ENCODE measurements at places on chromosomes 3 and 15.

DNA sequence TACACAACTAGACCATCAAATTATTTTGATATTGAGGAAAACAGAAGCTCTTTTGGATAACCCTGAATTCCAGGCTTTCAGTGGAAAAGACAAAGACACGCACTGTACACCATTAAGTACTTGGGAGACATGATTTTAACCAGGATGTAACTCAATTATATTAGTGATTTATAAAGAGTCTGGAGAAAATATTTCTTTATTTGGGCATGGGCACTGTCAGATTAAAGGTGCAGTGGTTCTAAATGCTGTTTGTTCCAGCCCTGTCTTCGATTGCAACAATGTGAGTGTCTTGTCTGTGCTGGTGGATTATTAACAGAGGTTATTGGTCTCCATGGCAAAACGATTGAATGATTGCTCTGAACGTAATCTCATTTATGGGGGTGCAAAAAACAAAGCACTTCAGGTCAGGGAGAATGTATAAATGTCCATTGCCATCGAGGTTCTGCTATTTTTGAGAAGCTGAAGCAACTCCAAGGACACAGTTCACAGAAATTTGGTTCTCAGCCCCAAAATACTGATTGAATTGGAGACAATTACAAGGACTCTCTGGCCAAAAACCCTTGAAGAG is at the start of gene TM4SF4:
Gene TM4SF4 (plus strand): TSS at position 448 of the 568 bp plus-strand sequence. CDS start 181 bp downstream, outside the sequence.
- DNase-seq = no peak

DNA sequence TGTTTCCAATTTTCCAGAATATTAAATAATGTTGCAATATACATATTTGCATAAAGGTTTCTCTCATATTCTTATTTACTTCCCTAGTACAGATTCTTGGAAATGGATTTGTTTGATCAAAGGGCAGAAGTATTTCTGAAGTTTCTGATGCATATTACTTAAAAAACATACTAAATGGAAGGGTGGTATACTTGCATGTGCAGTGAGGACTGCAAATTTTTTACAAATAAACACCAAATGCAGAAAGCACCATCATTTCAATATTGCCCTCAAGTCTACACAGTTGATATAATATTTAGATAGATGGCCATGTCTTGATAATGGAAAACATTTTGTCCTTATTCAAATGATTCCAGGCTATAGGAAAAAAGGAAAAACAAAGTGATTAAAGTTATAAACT is 12.3 kb downstream of the TM4SF18 start:
- no peak for DNase-seq

- no peak for DNase-seq
Observed at GRCh38 chr3:65761446-65762234, 277.1 kb downstream of the MAGI1 start.

DNA sequence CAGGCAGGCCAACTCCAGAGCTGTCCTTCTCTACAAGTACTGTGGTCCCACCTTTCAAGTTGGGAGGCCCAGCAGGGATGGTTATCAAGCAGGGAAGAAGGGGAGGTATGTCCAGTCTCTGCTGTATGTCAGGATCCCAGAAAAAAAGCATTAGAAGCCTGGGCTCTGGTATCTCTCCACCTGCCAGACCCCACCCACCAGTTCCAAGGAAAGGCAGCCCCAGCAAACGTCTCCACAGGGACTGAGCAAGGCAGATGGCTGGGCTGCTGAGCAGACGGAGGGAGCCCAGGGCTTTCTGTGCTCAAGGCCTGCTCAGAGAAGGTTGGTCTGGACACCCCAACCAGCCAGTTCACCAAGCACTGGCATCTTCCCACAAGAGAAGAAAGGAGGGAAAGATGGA is 287.8 kb downstream of the XXYLT1 start:
- DNase-seq = no peak

- DNase-seq = no peak
Observed at GRCh38 chr15:48318131-48318530, 13.1 kb upstream of the DUT start.

DNA sequence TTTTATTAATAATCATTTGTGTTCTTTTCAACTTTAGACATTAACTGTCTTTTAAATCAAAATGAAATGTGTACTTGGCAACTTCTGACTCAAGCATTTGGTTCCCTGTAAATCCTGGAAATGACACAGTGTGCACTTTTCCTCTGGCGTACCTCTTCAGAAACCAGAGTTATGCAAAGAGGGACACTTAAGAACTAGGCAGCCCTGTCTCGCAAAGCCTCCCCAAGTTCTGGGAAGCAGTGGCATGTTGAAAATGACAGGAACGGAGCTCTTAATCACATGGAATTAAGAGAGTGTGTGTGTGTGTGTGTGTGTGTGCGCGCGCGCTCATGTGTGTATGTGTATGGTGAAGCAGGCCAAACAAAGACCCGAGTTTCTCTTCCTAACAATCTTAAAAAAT is 707.4 kb downstream of the MECOM start:
- DNase-seq = no peak

DNA sequence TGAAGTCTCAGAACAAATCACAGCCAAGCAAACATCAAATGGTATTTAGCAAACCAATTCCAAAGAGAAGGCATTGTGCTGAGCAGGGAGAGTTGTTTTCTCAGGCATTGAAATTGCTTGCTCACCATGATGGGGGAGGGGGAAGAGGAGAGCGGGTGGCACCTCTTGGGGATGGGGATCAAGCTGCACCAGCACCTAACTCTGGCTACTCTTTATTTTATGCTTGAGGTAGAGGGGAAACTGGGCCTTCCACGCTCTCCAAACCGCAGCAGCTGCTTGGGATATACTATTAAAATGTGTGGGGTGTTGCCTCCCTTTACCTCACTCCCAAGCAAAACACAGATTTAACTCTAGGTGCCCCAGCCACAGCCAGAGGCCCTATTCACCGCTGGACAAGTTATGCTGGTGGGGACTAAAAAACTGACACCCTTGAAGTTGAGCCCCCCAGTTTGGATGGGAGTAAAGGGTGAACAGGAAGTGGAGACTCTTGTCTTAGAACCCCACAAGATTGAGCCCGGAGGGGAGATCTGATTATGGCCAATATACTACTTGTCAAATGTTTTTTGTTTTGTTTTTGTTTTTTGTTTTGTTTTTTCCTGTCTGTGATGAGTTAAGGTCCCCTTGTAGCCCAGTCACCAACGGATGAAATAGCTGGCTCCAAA is 5.0 kb upstream of the FOXB1 start:
- DNase-seq = no peak

- no peak for DNase-seq
Observed at GRCh38 chr15:67023517-67024313, 41.7 kb upstream of the SMAD3 start.

GRCh38 chr15:61527836-61528580 is 298.9 kb upstream of the RORA start:
- no peak for DNase-seq

DNA sequence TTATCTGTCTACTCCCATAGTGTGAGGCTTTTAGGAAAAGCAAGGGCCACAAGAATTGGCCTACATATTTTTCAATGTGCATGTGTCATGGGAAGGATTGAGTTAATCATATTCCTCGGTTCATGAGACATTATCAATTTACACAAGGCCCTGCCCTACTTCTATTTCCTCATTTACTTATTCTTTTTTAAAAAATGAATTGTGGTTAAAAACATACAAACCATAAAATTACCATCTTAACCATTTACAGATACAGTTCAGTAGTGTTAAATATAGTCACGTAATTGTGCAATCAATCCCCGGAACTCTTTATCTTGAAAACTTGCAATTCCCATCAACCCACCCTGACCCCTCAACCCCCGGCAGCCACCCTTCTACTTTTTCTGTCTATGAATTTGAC is 284.0 kb upstream of the GADL1 start:
- no peak for DNase-seq

GRCh38 chr3:54225841-54226528 is 103.6 kb downstream of the CACNA2D3 start:
- no peak for DNase-seq

GRCh38 chr15:101264011-101264410 is 12.2 kb upstream of the CHSY1 start:
- no peak for DNase-seq

DNA sequence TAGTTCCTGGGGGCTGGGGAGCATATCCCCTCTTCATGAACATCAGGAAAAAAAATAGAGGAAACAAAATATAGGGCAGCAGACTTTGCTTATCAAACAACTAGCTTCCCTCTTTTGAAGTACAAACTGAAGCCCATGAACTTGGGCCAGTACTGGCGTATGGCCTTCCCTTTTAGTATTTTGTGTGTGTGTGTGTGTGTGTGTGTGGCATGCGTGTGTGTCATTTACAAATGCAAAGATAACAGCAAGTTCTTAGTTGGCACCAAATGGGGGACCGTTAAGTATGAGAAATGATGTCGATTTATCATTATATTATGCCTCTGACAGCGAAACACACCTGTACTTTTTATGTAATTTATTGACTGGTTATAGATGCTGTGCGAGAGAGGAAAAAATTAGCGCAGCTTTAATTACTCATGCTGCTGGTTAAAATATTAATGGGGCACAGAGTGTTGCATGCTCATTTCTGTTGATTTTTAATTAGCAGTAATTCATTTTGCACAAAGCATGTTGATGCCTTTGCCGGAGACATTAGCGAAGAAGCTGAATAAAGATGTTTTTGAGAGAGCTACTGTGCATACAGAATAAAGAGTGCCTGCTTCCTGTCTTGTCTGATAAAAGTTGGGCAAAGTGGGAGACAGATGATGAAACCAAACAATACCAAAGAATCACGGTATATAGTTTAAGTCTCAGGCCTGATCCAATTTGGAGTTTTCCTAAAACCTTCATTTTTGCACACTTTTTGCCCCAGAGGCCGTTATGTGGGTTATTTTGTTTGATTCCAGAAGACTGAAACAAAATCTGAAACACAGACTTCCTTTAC is 297.1 kb downstream of the SATB1 start:
- DNase-seq = no peak

DNA sequence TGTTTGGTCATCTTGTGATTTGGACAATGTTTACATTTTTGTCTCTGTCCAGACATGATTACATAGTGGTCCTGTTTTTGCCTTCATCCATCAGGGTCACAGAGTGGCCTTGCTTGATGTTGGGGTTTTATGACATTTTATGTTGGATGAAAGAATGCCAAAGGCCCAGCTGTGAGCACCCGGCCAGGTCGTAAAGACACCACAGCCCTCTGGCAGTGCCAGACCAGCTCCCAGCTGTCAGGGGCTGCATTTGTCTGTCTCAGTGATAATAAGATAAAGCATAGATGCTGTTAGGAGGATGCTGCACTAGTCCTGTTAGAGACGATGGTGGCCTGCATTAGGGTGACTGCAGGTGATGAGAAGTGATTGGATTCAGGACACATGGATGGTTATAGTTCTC is 117.5 kb downstream of the FAM174B start:
- DNase-seq = no peak

DNA sequence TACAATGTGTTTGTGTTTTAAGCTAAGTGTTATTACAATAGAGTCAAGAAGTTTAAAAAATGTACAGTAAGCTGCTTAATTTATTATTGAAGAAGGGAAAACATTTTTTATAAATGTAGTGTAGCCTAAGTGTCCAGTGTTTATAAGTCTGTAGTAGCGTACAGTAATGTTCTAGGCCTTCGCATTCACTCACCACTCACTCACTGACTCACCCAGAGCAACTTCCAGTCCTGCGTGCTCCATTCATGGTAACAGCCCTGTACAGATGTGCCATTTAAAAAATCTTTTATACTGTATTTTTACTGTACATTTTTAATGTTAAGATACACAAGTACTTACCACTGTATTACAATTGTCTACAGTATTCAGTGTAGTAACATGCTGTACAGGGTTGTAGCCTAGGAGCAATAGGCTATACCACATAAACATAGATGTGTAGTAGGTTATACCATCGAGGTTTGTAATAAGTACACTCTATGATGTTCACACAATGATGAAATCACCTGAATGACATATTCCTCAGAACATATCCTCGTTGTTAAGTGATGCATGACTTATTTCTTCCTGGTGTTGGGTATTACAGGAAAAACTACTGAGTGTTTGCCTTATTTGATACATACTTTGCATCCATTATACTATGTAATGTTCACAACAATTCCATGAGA is 156.6 kb upstream of the NUDT16 start:
- no peak for DNase-seq

- DNase-seq = no peak
Observed at GRCh38 chr3:193711166-193711485, 118.1 kb downstream of the OPA1 start.

- DNase-seq = no peak
Observed at GRCh38 chr3:23254282-23254681, 51.2 kb downstream of the UBE2E2 start.

GRCh38 chr3:82143661-82144412 is 382.4 kb upstream of the GBE1 start:
- no peak for DNase-seq

DNA sequence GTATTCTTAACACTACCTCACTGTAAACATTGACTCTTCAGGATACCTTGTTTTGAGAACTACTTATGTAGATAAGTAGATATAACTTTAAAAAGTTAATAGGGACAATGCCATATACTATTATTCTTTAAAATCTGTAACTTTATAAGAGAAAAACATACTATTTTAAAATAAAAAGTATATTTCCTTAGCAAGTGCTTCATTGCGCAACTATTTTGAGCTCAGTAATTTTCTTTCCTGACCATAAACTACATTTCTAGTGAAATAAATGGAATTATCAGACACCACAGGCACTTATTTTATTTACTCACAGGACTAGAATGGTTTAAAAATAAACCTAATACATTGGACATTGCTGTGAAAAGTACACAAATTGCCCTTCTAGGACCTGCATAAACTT is 764.4 kb upstream of the LMCD1 start:
- no peak for DNase-seq

GRCh38 chr3:182726258-182727142 is 66.8 kb upstream of the ATP11B start:
- no peak for DNase-seq

DNA sequence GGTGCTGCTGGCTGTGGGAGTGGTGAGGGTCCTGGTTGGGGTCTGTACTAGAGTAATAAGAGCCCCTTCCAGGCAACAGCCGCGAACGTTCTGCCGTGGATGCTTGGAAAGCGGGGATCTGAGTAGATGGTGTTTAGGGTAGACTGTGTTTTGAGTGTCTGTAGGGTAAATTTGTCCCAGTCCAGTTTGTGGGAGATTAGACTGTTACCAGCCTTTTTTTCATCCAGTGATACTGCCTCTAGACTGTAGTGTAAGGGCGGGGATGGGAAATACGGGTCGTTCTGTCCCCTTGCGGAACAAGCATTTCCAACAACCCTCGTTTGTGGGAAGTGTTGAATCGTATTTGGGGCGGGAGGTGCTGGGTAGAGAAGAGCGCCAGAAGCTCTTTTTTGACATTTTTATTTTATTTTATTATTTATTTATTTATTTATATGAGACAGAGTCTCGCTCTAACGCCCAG is 424 bp downstream of the HAUS2 start:
- no peak for DNase-seq

DNA sequence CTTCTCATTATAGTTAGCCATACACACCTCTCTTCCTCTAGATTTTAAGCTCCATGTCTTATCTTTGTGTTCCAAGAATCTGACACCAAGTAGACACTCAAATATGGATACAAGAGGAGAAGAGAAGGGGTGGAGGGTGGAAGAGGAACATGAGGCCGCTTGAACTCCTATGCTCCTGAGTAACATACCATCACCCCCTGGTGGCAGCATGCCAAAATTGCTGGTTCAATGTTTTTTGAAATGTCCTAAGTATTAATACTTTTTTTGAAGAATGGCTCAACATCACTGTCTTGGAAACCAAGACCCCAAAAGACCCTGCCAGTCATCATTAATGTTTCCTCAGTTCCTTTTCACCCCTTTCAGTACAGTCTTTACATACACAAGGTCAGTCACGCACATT is 71.8 kb upstream of the HACD2 start:
- DNase-seq = no peak
